ENCODE measurements at places on chromosomes 2 and 18.

- DNase-seq: no peak
Measured at GRCh38 chr2:168538534-168538933, 82.5 kb downstream of the CERS6 start.

GRCh38 chr2:215565897-215566296 lies 130.0 kb upstream of the FN1 start:
- peak; percentile 65 for DNase-seq

DNA sequence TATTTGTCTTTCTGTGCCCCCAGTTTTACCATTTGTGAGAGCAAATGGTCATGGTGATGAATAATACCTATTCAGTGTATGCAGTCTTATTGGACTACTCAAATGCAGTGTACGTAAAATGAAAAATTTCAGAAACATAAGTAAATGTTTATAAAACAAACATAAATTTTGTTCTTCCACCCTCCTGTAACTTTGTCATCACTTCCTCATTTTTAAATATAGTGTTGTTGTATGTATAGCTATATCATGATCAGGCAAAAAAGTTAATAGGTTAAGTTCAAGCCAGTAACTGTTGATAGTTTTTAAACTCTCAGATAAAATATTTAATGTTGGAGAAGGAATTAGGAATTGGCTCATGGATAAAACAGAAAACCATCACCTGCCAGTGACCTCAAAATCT lies 93.2 kb downstream of the KLF7 start:
- no peak for DNase-seq

DNA sequence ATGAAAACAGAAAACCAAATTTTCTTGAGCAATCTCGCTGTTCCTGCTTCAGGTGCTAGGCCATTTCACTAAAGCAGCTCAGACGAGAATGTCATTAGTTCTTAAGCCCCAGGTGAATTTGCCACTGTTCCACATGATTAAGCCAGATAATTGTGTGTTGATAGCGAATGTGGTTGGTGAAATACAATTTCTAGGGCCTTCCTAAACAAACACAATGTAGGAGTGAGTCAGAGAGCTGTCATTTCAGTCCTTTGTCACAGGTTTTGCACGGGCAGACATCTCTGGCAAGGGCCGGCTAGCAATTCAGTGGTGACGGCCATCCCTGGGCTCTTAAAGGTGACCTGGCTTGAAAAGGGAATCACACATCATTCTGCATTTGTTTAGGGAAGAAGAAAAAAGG lies 170.7 kb downstream of the TMEM182 start:
- DNase-seq: peak; percentile 58

GRCh38 chr2:37324536-37324785 lies 172 bp downstream of the PRKD3 start:
- DNase-seq: no peak

- no peak for DNase-seq
Measured at GRCh38 chr18:35458271-35458670, 39.5 kb downstream of the INO80C start.

DNA sequence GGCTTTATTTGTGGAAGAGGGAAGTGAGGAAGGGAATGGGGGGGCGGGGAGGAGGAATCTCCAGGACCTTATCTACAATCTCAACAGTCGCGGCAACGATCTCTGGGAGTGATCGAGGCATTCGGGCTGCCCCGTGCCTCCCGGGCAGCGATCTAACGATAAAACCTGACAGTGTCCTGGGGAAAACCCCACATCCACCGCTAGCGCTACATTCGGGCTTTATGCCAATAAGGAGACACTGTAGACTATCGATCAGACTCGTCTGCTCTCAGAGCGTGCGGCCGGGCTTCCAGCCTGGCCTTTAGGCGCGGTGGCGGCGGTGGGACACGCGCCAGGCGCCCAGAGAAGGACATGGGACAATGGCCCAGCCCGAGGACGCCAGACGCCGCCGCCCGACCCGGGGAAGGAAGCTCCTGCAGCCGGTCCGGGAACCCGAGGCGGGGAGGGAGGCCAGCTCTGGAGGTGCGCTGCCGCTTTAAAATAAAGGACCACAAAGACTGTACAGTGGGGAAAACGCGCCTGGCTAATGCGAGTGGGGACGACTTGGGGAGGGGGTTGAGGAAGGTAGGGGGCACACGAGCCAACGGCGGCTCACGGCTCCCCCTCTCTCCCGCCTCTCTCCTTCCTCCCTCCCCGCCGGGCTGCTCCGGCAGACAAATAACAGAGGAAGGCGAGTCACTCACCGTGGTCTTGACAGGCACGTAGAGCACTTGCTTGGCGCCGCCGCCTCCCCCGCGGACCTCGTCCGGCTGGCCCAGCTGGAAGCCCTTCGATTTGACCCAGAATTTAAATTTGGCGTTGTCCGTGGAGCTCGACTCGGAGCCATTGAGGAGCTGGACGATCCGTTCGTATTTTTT lies 2.2 kb downstream of the NOL4 start:
- DNase-seq: peak; percentile 84

- DNase-seq: no peak
Measured at GRCh38 chr18:658947-659533, 1.6 kb downstream of the TYMS start.

DNA sequence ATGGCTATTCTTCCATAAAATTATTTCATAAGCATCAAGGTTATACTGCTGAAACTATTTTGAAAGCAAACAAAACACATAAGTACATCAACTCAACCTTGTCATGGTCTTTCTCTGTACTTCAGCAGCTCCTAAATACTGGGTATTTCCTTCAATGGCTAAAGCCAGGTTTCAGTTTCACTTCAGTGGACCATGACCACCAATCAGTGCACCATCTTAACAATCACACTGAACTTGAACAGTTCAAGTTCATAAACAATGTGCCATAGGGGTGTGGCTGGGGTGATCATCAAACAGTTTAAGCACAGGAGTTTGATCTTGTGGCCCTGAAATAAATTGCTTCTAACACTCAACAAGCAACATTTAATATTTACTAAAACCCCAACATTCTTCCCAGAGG lies 124.1 kb upstream of the FIGN start:
- no peak for DNase-seq

GRCh38 chr2:106853631-106854030 lies 32.3 kb downstream of the ST6GAL2 start:
- DNase-seq: no peak

DNA sequence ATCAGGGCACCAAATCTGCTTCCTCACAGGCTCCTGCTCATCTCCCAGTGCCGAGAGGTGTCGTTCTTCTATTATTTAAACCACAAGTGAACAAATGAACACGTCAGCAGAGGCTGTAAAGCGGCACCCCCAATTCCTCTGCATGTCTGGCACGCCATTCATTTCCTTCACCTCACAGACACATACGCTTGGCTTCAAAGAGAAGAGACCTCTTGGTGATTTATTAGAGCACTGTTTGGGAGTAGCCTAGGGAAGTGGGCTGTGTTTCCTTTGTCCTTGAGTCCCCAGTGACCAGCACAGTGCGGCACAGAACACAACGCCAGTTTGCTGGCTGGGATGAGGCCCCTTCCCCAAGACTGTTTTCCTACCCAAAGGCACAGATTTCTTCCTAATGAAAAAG lies 184.3 kb upstream of the REV1 start:
- DNase-seq: no peak

DNA sequence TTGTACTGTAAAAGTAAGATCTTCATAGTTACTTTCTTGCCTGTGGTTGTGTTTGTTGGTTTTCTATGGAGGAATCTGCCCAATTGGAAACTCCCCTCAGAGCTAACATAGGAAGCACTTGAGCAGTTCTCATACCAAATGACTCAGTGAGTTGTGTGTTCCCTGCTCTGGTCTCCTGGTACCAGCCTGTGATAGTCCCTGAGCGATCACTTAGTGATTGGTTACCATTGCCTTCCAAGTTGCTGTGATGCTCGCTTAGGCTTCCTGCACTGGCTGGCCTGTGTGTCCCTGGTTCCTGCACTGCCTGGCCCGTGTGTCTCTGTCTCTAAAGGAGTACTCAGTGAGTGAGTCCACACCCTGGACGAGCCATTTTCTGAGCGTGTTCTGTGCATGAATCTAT lies 133.0 kb downstream of the MAP4K4 start:
- DNase-seq: peak; percentile 72

DNA sequence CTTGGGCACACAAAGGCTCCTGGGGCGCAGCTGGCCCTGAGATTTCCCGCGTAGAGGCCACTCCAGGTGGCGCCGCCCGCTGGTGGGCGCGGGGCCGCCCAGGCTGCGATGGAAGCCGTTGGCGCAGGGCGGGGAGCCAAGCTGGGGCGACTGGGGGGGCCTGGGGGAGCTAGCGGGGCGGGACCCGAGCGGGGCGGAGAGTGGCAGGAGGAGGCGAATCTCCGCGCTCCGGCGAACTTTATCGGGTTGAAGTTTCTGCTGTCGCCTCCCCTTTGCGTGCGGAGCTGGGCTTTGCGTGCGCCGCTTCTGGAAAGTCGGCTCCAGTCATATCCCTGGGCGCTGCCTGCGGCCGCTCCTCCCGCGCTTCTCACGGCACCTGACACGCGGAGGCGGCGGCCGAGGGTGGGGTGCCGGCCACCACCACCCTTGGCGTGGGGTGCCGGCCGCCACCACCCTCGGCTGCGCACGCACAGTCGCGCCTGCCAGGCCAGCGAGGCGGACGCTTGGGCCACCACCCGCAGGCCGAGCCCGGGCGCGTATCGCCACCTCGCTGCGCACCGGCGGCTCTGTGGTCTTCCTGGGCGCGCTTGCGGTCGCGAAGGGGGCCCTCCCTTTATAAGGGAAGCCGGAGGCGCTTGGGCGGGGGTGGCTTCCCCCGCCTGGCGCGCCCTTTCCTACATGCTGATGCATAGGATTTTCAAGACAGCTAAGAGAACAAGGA lies 919 bp upstream of the CYP1B1 start:
- DNase-seq: peak; percentile 79

GRCh38 chr18:62757399-62758010 lies 42.2 kb downstream of the PHLPP1 start:
- DNase-seq: no peak

GRCh38 chr2:85589982-85590791 lies 5.4 kb upstream of the RNF181 start:
- no peak for DNase-seq

- DNase-seq: no peak
Measured at GRCh38 chr2:95273566-95274290, 521 bp upstream of the PROM2 start.

DNA sequence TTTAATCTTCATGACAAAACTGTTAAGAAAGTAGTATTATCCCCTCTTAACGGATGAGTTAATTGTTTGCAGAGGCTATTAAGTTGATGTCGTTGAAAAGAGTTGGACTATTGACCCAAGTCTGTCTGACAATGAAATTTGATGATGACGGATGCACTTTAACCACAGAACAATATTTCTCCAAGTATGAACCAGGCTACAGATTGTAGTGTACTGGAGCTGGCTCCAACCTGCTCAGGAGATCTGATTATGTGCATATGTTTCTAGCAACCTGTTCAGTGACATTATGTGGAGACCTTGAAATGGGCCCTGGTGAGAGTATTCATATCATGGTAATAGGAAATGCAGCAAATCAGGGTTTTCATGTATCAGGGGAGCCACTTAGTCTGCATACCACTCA lies 174.1 kb downstream of the CDH7 start:
- no peak for DNase-seq

GRCh38 chr2:147482916-147483669 lies 361.7 kb upstream of the ACVR2A start:
- DNase-seq: no peak

DNA sequence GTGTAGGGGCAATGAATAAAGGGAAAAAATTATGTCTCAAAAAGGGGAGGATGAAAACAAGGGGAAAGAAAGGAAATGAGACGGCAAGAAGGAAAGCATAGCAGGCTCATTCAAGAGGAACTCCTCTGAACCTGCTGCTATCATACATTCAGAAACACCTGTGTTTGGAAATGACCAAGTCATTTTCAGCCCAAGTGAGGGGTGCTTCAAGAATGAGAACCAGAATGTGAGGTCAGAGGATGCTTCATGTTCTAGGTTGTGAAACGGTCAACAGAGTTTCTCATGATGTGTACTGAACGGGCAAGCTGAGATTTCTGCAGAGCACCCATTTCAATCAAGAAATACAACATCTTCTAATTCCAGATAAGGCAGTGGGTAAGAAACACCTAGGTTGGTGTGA lies 1367.2 kb upstream of the CELF4 start:
- DNase-seq: no peak

DNA sequence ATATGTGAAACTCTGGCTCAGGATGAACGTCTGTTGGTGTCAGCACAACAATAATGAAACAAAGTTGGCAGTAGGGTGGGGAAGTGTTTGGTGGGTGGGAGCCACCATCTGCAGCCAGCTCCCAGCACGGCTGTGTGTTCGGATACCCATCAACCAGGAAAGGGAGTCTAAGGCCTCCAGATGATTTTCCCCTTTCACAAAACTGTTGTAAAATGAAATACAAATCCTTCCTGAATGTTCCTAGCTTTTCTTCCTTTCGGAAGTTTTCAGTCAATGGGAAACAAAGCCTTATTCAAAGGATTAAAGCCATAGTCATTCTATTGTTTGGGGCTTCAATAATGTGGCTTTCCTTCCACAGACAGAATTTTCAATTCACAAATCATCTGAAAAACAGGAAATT lies 14.5 kb upstream of the DARS1 start:
- DNase-seq: no peak

DNA sequence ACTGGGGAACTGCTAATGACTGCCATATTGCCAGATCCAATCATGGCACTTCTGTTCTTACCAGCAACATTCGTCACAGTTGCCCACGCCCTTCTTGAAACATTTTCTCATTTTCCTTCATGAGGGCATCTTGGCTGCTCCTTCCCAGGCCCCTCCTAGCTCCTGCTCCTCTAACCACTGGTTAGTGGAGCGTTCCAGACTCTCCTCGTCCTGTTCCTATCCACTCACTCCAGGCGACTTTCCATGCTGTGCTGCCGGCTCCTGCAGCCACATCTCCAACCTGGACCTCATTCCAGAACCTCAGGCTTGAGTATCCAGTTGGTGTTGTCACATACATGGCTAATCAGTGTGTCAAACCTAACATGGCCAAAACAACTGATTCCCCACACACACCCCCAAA lies 1.3 kb upstream of the ADI1 start:
- no peak for DNase-seq

DNA sequence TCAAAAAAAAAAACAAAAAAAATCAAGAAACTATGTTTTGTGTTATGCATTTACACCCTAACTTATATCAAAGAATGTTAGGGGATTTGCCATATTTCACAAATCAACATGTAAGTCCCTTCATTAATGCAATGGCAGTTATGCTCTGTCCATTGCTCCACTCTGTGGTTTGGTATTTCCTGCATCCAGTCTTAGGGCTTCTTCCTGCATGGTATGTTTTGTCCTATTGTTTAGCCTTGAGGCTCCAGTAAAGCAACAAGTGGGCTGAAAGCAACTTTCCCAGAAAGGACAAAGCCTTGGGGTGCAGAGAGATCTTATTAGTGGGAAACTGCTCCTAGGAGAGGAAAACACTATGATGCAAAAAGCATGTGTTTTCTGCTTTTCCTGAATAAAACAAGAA lies 474.1 kb downstream of the IRS1 start:
- no peak for DNase-seq
